ENCODE measurements at places on chromosomes 12 and 14.

DNA sequence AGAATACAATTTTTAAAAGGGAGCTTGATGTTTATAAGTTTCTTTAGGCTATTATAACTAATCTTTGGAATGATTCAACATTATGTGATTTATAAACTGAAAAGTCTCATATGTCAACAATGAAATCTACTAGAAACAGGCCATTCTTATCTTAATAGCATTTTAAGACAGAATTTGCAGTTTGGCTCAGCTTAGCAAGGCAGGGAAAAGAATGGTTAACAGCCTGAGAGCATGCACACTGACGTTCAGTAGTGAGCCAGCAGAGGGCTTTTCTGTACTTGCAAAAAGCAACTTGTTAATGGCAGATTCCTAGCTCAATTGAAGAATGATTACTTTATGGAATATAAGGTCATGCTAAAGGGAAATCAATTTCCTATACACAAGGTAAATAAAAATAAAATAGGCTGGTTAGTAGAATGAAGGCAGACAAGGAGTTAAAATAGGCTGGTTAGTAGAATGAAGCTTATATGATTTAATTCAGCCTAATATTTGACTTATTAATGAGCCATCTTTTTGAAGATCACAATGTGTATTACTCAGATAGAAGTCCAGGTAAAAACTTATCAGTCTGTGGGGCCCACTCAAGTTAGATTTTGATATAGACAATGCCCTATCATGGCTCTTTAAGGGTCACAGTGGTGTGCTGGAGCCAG is 95.9 kb downstream of the OTOGL start:
- peak; percentile 26 for DNase-seq

- no peak for DNase-seq
Observed at GRCh38 chr12:18135509-18135908, 45.5 kb upstream of the RERGL start.

DNA sequence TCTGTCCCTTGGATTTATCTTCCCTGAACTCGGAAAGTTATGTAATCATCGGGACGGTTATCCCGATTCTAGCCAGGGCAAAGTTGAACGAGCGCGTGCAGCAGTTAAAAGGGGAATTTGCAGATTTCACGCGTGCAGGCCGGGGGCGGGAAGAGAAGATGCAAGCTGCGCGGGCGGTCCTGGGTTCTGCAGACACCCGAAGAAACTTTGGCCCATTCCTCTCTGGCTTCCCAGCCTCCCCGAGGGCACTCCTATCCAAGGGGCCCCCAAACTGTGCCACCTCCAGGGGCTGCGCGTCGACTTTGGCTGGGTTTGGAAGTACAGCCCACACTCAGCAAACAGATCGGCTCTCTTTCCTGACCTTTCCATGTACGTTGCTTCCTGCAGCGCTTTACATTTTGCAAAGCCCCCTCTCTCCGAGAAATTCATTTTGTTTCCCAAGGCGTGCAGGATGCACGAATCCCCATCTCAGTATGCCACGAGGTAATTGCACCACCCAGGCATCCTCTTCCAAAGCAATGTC is 941 bp upstream of the PPP1CC start:
- peak; percentile 39 for DNase-seq

DNA sequence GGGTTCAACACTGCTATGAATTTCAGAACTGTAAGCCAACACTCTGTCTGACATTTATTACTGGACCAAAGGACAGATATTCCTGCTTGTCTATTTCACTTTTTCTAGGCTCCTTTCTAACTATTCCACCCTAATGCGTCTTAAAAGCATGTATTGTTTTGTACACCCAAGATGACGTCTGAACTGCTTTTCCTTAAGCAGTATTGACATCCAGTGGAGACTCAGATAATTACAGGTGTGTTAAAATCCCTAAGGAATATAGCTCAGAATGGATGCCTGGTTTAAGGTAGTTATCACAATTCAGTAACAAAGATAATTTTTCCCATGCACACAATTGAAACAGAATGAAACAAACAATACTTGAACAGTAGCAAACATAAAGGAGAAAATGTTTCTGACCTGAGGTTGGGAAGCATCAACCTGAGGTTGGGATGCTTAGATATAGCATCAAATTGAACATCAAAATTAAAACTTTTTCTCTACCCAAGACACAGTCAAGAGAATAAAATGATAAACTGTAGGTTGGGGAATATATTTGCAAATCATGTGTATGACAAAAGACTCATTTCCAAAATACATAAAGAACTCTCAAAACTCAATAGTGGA is 93.7 kb upstream of the PTPRR start:
- DNase-seq, result peak; percentile 70

DNA sequence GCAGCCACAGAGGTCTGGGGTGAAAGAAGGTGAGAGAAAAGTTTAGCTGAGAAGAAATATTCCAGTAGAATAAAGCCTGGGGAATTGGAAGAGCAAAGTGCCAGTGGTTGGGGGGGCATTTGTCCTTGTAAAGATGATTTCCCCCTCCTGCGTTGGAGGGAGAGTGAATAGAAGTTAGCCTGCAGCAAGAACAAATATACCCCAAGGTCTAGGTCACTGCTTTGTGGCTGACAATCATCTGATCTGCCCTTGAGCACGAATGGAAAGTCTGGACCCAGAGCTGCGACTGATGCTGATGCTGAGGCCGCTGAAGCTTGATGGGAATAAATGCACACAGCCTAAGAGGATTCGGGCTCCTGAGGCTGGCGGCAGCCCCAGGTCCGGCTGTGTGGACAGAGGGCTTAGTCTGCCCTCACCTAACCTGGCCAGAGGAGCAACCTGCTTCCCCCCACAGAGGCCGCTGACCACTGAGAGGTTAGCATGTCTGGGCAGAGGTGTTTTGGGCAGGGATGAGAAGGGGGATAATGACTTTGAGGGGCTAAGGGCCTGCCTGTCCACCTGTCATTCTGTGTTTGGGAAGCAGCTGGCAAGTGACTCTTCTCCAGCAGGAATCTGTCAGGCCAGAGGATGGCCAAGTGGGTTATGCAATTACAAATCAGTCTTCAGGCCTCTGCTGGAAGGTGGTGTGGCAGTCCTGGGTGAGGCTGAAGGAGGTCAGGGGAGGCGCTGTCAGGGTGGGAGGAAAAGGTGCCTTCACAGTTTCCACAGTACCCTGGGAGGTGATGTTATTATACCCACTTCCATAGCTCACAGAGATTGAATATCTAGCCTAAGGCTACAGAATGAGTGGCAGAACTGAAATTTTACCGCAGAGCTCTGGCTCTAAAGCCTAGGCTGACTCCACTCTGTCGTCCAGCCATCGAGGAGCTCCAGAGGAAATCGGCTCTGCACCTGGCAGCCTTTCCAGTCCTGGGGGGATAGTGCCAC is 11.7 kb downstream of the TUBA1C start:
- no peak for DNase-seq

DNA sequence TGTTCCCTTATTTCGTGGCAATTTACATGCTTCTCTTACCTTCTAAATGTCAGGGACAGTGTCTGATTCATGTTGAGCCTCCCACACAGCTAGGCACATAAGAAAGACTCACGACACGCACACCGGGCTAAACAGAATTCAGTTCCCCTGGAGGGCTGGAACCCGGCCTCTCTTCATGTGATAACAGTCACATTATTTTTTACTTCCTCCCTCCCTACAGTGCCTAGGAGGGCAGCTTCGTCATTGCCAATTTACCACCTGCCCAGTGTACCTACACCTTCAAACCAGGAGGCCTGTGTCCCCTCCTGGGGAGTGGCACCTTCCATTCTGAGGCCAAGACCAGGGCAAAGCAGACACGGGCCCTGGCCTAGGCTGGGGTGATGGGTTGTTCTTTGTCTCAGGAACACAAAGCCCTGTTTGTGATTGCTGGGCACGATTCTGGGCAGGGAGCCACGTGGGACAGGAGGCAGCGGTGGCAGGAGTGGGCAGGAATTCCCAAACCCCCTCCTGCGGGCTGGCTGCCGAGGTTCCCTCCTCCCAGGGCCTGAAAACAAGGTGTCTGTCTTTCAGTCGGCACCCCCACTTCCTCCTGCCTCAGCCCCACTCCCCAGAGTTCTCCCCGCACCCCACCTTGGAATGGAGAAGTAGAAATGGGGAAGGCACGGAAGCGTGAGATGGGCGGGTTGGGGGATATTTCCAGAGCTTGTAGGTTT is 6.8 kb upstream of the RASAL1 start:
- DNase-seq, result no peak

- no peak for DNase-seq
Observed at GRCh38 chr12:50240096-50240791, 43.1 kb downstream of the LIMA1 start.

GRCh38 chr14:74400031-74400685 is 25.9 kb downstream of the SYNDIG1L start:
- no peak for DNase-seq

DNA sequence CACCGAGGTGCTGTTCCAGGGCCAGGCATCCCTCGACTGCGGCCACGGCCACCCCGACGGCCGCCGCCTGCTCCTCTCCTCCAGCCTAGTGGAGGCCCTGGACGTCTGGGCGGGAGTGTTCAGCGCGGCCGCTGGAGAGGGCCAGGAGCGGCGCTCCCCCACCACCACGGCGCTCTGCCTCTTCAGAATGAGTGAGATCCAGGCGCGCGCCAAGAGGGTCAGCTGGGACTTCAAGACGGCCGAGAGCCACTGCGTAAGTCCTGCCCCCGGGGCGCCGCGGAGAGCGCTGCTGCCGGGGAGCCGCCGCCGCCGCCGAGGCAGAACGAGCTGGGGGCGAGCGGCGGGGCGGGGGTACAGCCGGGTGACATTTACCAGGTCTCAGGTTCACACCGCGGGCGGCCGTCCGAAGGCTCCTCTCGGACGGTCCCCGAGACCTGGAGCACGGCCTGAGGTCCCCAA is 1.4 kb downstream of the PLXNC1 start:
- DNase-seq, result no peak

GRCh38 chr12:16482726-16483125 is 123.2 kb downstream of the LMO3 start:
- no peak for DNase-seq

DNA sequence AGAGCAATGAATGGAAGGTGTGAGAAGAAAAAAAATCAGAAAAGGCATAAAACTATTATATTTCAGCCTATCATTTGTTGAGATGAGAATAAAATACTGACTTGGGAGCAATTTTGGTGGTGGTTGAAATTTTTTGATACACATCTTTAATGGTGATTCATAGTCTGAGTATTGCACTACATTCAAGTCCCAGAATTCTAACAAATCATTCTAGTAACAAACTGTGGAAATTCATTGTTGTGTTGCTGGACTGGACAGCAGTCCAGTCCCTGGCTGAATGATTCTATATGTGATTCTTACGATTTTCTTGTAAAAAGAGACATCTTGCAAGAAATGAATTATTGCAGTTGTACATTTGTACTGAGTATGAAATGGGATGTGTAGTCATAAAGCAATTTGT is 268.6 kb downstream of the TRHDE start:
- DNase-seq, result no peak

- peak; percentile 41 for DNase-seq
Observed at GRCh38 chr14:81990312-81990761, 456.7 kb upstream of the SEL1L start.

- no peak for DNase-seq
Observed at GRCh38 chr14:56189307-56189706, 71.1 kb downstream of the PELI2 start.

GRCh38 chr14:31026077-31026449 is at the start of gene STRN3:
Gene STRN3, minus strand, starts transcription at chr14:31026379. Its CDS starts 194 bp downstream, at chr14:31026185.
- no peak for DNase-seq

DNA sequence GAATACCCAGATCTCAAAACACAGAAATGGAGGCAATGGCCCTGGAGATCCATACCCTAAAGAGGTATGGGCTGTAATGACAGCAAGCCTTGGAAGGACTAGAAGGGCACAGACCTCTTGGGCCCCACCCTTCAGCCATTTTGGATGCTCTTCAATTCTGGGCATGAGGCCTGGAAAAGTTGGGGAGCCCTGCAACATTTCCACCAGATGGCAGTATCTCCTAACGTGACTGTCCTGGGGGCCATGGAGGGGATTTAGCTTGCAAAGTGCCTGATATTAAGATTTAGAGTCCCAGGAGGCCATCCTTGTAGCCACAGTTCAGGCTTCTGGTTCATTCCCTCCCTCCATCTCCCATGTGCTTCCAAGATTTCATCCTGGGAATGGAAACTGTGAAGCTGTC is 30.2 kb downstream of the KCNA5 start:
- DNase-seq, result no peak

DNA sequence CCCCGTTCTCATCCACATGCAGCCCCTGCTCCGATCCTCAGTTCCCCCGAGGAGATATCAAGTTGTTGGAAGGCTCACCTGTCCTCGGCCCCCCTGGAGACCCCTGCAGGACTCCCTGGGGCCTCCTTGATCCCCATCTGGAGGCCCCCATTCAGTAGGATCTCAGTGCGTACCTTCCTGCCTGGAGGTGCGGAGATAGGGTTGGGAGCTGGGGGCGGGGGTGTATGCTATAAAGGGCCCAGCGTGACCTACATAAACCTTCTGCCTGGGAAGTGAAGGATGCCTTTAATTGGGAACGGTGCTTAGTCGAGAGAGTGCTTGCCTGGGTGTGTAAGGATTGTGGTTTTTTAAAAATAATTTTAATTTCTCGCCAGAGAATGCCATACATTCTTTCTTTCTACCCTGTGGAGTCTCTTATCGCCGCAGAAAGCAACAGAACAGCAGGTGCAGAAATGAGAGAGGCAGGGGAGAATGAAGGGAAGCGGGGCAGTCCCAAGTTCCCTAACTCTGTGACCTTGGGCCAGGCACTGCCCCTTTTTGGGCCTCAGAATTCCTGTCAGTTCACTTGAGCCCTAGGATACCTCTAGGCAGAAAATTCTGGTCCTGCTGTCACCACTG is 153.7 kb downstream of the TSPAN9 start:
- no peak for DNase-seq

- peak; percentile 96 for DNase-seq
Observed at GRCh38 chr12:101830367-101831325, at the start of gene GNPTAB. Gene GNPTAB, minus strand, starts transcription at chr12:101830959. Its CDS starts 284 bp downstream, at chr12:101830675.

- no peak for DNase-seq
Observed at GRCh38 chr14:79351011-79351410, 860.3 kb downstream of the DIO2 start.

GRCh38 chr12:121558956-121559355 is 21.9 kb downstream of the KDM2B start:
- no peak for DNase-seq

- DNase-seq, result peak; percentile 76
Observed at GRCh38 chr12:120956579-120957300, 21.6 kb upstream of the HNF1A start.

DNA sequence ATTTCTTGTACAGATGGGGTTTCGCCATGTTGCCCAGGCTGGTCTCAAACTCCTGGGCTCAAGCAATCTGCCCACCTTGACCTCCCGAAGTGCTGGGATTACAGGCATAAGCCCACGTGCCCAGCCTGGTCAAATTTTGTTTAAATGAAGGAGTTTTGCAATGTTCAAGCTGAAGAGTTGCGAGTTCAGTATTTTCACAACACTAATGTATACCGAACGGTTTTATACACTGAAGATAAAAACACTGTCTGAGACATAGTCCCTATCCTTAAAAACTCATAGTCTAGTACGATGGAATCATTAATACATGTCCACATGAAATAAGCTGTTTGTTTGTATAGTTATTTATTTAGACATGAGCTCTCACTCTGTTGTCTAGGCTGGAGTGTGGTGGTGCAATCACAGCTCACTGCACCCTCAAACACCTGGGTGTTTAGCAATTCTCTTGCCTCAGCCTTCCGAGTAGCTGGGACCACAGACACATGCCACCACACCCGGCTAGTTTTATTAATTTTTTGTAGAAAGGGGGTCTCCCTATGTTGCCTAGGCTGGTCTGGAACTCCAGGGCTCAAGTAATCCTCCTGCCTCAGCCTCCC is 15.4 kb downstream of the TRAPPC6B start:
- DNase-seq, result no peak

Data from LoVo (cell line).